Posterior vena cava (tissue), 2 donors: ENCODE measurements at places on chromosomes 16 and 17.

GRCh38 chr16:26413780-26414179, 652.9 kb upstream of the C16orf82 start:
- no peak for DNase-seq

DNA sequence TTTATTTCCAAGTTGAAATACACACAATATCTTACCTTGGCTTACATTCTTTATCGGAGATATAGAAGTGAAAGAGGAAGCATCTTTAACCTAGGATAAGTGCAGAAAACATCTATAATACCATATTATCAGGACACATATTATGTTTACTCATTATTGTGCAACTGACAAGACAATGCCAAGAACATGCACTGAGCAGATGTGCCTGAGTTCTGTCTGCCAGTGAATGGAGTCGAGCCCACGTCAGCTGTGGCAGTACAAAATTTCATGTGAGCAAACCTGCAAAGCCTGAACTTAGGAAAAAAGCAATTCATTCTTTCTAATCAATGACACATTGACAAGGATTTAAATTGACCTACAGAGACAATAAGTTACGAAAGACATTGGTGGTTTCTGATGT, 154.4 kb downstream of the AXIN2 start:
- no peak for DNase-seq

- no peak for DNase-seq
Observed at GRCh38 chr16:54991525-54991924, 60.9 kb downstream of the IRX5 start.

DNA sequence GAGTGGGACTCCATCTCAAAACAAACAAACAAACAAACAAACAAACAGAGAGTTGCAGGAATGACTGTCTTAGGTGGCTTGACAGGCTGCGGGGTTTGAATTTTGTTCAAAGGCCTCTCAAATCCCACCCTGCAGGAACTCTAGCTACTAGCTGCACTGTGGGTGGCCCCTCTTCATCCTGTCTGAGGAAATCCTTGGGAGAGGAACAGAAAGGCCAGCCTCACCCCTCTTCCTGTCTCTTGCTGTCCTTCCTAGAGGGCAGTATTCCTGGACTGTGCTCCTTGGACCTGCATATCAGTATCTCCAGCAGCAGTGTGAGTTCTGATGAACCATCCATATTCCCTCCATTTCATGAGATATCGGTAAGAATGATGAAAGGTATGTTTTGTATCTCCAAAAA, 2.0 kb upstream of the CCDC92B start:
- no peak for DNase-seq

- no peak for DNase-seq
Observed at GRCh38 chr16:56327071-56327928, 98.0 kb downstream of the AMFR start.
